ENCODE measurements at places on chromosomes 7 and 10. TPM values are rescaled to one million over a fixed set of nuclear protein-coding genes. Genes with fewer than 3 reads are reported as not detected.

DNA sequence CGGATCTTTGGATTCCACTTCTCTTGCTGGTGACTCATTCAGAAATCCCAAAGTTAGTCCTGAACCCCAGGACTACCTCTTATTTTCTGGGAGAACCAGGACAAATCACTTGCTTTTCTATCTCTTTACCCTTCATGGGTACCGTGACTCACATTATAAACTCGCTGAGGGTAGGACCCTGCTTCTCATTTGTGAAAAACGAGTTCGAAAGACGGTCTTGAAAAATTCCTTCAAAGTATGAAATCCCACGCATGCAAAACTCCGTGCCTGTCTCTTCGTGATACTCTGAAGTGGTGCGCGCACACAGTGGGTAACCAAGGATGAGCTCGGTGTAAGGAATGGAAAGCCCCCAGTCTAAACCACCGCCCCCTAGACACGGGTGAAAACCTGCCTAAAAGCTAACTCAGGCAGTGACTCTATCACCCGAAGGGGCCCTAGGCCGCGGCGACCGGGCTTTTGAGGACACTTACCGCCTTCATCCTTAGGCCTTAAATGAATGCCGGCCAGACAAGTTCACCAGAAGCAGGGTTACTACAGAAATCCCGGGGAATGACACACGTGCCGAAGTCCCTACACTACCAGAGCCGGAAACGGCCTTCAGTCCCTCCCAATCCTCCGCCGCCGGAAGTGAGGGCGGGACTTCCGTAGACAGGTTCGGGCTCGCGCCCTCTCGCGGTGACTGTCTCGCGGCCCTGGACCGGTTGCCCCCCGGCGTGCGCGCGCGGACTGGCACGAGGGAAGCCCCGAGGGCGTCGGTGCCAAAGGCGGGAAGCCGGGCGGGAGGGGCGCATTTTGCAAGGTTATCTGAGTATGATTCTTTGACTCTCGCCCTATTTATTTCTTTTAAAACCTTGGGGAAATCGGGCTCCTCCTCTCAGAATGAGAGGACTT, at the start of gene NOC3L:
TSS of gene NOC3L (minus strand) at position 580 of the 891 bp plus-strand sequence. CDS start at position 479, 101 bp downstream.
- DNase-seq, result peak; percentile 96

DNA sequence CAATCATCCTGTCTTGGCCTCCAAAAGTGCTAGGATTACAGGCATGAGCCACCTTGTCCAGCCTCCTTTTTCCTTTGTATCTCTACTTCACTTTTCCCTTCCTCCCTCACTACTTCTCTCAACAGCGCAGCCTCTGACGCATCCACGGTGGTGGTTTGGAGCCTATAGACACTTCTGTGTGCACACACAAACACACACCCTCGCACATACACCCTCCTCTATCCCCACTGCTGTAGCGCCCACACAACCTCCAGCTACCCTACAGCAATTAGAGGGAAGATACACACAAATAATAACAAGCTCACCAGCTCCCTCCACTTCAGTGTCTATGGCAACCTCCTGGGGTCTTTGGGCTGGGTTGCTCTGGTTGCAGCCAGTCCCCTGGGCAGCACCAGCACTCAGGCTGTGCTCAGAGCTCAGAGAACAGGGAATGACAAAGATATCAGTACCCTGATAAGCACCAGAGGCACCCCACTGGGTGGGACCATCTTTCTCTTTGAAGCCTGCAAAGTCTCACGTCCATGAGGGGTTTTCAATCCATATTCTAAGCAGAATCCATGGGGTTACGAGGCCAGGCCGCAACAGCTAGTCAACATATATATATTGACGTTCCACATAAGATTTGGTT, 3.3 kb upstream of the CAMK2G start:
- no peak for DNase-seq

Gene SLC18A2
- 0.78 TPM for polyA plus RNA-seq

- DNase-seq, result peak; percentile 64
These were observed 135.8 kb downstream of the CNNM2 start for GRCh38 chr10:103053659-103054581.

Gene LRIT1
- not detected for polyA plus RNA-seq

DNA sequence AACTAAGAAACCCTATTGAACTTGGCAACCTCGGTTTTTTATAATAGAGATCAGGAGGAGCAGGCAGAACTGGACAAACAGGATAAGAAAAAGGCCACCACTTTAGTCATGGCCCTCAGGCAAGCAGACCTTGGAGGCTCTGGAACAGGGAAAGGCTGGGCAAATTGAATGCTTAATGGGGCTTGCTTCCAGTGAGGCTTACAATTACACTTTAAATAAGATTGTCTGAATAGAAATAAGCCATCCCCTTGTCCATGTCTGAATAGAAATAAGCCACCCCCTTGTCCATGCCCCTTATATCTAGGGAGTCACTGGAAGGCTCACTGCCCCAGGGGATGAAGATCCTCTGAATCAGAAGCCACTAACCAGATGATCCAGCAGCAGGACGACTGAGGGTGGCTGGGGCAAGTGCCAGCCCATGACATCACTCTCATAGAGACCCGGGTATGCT, 40.6 kb downstream of the AKR1B15 start:
- no peak for DNase-seq

GRCh38 chr7:74455291-74455804, 1.6 kb downstream of the GTF2IRD1 start:
- no peak for DNase-seq

Gene CNNM1
- not detected for polyA plus RNA-seq

DNA sequence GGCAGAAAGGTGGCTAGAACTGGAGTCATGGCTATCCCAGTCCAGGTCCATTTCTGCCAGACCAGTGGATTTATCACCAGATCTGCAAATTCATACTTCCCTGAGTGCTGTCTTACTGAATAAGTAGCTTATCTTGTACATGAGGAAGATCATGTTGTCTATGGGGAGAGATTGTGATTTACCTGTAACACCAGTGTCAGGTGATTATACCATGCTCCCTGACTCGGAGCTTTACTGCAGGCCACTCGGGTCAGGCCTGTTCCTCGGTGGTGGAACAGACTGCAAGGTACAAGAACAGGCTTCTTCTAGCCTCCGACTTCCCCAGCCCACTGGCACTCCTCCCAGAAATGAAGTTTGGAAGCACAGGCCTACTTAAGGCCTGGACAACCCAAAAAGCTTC, 42.6 kb upstream of the DLG5 start:
- peak; percentile 79 for DNase-seq

GRCh38 chr7:117493460-117493859, 13.6 kb downstream of the CFTR start:
- no peak for DNase-seq

- DNase-seq, result no peak
These were observed 10.2 kb downstream of the PYROXD2 start for GRCh38 chr10:98404571-98405359.

GRCh38 chr7:155280446-155281397, 17.0 kb upstream of the INSIG1 start:
- no peak for DNase-seq

GRCh38 chr10:113019096-113019495, 69.0 kb downstream of the TCF7L2 start:
- DNase-seq, result no peak

Data from muscle of back (tissue), 13 donors.